NCI-H1436 (cell line): ENCODE measurements at places on chromosomes 4 and X.
A peak's percentile ranks its signal among the peaks of the same experiment; 100 is the strongest.

- no peak for DNase-seq
Observed at GRCh38 chr4:102439812-102440211, 61.3 kb upstream of the NFKB1 start.

DNA sequence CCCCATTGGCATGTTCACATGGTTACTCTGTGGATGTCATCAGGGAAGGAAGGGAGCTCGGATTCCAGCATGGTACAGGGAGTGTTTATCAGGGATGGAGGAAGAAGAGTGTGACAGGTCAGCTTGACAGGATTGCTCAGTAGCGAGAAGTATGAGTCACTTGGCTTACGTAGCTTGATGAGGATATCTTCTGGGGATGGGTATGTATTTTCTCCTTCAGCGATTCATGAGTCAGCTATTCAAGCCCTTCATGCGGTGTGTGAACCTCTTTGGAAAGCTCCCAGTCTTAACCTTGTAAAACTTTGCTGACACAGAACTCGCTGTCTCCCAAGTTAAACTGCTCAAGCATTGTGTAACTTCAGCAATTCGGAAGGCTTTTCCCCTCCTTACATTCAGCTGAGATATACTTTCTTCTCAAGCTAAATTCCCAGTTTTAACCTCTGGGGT lies 275.4 kb downstream of the ARHGAP10 start:
- no peak for DNase-seq

DNA sequence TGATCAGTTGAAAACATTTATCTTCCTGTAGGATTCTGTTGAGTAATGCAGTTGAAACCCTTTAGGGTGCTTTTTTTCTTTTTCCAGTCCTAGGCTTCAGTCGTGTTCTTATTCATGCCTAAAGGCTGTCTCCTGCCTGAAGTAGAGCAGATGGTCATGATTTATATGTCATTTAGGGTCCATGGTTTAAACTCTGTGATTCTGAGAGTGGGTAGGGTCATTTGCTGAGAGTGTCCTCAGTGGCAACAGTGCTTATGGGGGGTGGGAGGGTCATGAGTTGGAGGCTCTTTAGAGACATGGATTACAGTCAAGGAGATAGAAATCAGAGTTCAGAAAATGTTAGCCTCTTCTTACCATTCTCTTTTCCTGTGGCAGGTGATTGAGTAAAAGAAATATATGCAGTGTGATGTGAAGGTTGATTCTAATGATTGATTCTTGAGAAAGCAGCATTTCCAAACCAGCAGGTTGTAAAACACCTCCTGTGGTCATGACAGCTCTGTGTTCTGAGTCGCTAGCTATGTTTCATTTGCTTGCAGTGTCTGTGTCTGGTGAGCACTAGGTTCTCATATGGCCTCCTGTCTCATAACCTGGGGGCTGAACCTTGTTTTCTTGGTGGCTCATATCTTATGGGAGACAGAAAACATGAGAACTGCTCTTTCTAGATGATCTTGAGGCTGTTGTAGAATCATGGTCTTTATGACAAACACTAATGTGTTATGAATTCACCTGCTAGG lies 60.4 kb downstream of the JADE1 start:
- no peak for DNase-seq

DNA sequence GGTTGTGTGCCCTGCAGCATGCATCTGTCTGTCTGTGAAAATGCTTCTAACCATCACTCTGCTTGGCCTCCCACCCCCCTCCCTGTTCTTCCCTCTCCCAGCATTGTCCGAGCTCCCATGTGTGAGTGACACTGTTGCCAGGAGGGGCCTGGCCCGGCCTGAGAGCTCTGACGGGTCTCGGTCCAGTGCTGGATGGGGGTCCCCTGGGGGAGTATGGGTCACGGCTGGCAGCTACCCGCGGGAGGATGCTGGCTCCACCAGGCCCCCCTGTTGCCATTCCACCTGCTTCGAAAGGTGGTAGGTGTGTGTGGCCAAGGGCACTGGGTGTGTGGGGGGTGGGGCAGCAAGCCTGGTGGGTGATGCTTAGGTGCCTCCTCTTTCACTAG lies 3.6 kb downstream of the NLGN3 start:
- DNase-seq: no peak

- no peak for DNase-seq
Observed at GRCh38 chrX:50863471-50863870, 47.1 kb upstream of the BMP15 start.

- DNase-seq: no peak
Observed at GRCh38 chr4:21716531-21716930, 232.0 kb downstream of the KCNIP4 start.

DNA sequence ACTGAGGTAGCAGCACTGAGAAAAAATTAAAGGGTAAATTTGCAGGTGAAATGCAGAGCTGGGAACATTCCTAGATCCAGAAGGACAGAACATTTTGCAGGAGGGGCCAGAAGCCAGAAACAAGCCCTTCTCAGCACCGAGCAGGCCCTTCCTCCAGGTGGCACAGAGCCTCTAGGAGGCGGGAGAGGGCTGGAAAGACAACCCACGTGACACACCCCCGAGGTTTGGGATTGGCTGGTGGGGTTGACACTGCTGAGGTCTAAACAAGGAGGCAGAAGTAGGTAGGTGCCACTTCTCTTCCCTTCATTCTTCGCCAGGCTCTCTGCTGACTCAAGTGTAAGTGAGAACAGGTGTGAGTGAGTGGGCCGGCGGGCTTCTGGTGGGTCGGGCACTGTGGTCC lies at the start of gene PAGE4:
PAGE4 (plus strand) TSS at position 288 of the 400 bp plus-strand sequence. CDS start 1,126 bp downstream, outside the sequence.
- DNase-seq: no peak

DNA sequence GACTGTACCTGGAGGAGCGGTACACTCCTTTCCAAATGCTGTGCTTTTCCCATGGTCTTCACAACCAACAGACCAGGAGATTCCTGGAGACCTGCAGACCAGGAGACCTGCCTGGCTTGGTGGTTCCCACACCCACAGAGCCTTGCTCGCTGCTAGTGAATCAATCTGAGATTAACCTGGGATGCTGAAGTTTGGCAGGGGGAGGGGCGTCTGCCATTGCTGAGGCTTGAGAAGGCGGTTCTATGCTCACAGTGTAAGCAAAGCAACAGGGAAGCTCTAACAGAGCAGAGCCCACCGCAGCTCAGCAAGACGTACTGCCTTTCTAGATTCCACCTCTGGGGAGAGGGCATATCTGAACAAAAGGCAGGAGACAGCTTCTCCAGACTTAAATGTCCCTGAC lies 34.5 kb upstream of the FAAH2 start:
- no peak for DNase-seq

GRCh38 chr4:110344165-110344564 lies 131.8 kb upstream of the ENPEP start:
- no peak for DNase-seq

- DNase-seq: no peak
Observed at GRCh38 chrX:19334945-19335626, 8.6 kb upstream of the PDHA1 start.

DNA sequence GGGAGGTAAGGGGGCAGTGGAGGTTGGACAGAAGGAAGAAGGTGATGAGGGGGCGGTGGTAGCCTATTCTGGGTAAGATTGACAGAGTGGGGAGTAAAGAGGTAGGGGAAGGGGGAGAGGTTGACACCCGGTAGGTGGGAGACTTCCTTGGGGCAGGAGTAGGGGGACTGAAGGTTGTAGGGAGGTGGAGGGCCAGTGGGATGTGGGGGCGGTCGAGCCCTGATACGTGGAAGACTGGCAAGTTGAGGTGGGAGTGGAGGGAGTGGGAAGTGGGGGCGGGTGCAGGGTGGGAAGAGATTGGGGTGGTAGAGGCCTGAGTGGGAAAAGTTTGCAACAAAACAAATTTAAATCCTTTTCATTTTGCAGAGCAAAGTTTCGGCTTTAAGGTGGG lies 1.7 kb downstream of the GCNA start:
- DNase-seq: no peak

DNA sequence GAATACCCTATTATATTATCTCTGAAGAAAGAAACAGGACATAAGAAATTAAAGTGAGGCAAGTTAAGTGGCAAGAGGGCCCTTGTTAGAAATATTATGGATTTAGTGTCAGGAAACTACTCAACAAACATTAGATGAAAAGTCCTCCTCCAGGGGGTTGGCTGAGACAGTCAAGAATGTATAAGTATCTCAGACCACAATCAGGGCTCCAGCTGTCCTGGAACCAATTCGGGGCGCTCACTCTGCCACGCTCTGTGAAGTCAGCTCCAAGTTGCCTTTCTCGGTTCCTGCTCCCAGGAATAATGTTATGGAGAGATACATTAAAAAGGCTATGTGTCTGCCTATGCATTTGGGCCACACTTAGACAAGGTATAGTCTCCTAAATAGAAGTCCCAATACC lies 73.3 kb downstream of the RASGEF1B start:
- no peak for DNase-seq

- DNase-seq: no peak
Observed at GRCh38 chr4:156442912-156443311, 489.2 kb upstream of the CTSO start.

- no peak for DNase-seq
Observed at GRCh38 chrX:11864171-11864570, 106.1 kb downstream of the MSL3 start.

GRCh38 chrX:48966796-48967579 lies 4.7 kb downstream of the KCND1 start:
- DNase-seq: no peak

DNA sequence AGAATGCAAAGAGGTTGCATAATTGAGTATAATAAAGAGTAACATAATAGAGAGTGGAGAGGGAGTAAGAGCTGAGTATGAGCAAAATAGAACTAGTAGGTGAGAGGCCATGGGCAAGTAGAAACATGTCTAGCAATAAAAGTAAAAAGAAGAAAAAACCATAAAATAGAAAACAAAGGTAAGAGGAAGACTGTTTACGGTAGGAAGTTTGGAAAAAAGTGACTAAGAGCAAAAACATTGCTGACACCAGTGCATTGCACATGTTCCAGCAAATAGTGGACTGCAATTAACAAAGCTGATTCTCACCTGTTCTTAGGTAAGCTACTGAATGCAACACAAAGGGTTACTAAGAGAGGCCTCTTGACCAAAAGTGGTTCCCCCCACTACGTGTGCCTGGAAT lies 202.9 kb downstream of the TEX13A start:
- DNase-seq: no peak

- DNase-seq: peak; percentile 67
Observed at GRCh38 chr4:153318696-153319320, 25.7 kb upstream of the MND1 start.

DNA sequence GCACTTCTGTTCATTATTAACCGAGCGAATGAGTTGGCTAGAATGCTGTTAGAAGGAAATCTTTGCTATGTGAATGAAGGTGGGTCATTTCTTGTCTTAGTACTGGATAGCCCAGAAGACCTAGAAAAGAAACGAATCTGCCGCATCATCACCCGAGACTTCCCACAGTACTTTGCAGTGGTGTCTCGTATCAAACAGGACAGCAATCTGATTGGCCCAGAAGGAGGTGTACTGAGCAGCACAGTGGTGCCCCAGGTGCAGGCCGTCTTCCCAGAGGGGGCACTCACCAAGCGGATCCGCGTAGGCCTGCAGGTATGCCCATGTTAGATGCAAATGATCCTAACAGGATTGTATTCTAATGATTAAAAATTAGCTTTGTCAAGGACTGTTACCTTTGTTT lies 286.3 kb downstream of the ANK2 start:
- DNase-seq: no peak

DNA sequence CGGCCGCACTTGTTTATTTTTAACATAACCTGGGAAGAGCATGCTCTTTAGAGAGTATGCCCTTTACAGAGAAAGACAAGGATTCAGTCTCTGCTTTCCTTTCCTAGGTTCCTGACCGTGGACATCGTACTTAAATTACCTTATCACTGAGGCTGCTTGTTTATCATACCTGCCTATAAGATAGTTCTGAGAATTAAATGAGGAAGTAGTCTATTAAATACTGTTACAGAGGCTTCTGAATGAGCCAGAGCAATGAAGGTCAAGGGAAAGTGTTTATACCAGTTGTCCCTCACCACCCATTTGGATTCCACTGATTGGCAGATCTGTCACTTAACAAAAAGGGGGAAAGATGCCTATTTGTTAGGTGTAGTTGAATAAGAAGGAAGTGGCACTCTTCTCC lies 10.0 kb downstream of the TXLNG start:
- DNase-seq: no peak

DNA sequence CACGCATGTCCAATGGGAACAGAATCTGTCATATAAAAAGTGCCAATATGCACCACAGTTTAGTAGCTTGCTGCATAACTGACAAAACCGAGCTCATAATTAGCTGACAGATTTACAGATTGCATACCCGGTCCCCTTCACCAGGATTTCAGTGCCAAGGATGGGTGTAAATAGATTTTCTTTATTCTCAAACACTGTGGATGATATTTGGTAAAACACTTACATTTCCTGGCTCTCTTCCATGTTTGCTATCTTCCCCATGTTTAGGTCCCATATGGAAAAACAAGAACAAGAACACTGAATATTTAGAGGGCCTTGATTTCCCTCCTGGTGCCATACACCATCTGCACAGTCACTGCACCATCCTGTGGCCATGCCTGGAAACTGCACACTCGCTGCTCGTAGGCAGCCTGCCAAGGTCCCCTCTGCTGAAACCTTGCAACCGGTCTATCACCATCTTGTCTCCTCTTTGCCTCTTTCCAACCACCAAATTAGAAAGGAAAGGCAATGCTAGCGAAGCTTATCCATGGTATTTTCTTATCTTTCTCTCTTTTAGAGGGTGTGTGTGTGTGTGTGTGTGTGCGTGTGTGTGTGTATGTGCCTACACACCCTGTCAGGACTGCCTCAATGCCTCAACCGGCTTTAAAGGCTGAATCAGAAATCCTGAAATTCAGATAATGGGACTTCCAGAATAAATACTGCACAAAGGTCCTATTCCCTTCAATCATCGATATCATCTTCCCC lies 124.2 kb upstream of the MBNL3 start:
- DNase-seq: peak; percentile 62

GRCh38 chr4:30722359-30723200 lies 2.4 kb downstream of the PCDH7 start:
- DNase-seq: no peak

GRCh38 chrX:48896611-48897011 lies 957 bp downstream of the TIMM17B start:
- no peak for DNase-seq

GRCh38 chr4:138775890-138776289 lies 239.7 kb upstream of the NOCT start:
- DNase-seq: no peak

- DNase-seq: no peak
Observed at GRCh38 chrX:7953446-7953845, 26.2 kb upstream of the PNPLA4 start.

GRCh38 chrX:5802391-5802790 lies 426.3 kb downstream of the NLGN4X start:
- DNase-seq: no peak

- no peak for DNase-seq
Observed at GRCh38 chr4:66569228-66569627, 898.9 kb upstream of the EPHA5 start.

DNA sequence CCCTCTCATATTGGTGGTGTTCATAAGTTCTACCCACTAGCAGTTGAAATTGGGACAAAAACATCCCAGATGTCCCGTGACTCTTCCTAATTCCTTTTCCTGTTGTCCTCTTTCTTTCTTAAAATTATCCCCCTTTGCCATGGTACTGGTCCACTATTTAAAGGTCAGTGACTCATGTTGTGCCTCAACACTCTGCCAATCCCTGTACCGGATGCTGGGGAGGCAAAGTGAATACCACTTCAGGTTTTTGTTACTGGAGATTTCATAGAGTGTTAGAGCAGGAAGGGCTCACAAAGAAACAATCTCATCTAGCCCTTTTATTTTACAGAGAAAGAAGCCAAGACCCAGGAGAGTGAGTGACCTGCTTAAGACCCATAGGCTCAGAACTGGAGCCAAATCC lies 24.6 kb downstream of the SEPTIN11 start:
- DNase-seq: no peak
